ENCODE measurements at places on chromosomes 12 and 14. TPM values are rescaled to one million over a fixed set of nuclear protein-coding genes. Genes with fewer than 3 reads are reported as not detected.

- DNase-seq = no peak
These were observed 597.8 kb downstream of the ETNK1 start for GRCh38 chr12:23222801-23223200.

- no peak for DNase-seq
These were observed 88.3 kb downstream of the STON2 start for GRCh38 chr14:81311778-81312177.

DNA sequence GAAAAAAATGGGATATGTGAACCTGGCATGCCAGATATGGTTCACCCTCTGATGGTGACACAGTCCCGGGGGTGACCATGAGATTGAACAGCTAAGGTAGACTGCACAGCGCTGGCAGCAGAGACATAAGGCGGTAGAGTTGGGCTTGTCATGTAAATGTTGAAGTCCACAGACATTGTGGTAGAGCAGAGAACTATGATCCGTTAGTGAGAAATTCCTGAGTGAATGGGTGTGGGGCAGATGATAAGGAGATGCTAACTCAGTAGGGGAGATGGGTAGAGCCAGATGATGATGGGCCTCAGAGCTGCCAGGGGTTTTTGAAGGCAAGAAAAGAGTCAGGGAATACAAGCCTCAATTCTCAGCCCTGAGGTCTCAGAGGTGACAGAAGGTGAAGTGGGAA lies 51.1 kb upstream of the DNM1L start:
- DNase-seq = no peak

The TAS2R20 gene
- total RNA-seq = not detected

The SLC6A12 gene
- not detected for total RNA-seq

The PTPN6 gene
- total RNA-seq = not detected

Measured in MG63 (cell line).